ENCODE measurements at places on chromosomes 5 and 9.

GRCh38 chr9:136759436-136760325 is 1.6 kb upstream of the LCN8 start:
- peak; percentile 57 for DNase-seq

DNA sequence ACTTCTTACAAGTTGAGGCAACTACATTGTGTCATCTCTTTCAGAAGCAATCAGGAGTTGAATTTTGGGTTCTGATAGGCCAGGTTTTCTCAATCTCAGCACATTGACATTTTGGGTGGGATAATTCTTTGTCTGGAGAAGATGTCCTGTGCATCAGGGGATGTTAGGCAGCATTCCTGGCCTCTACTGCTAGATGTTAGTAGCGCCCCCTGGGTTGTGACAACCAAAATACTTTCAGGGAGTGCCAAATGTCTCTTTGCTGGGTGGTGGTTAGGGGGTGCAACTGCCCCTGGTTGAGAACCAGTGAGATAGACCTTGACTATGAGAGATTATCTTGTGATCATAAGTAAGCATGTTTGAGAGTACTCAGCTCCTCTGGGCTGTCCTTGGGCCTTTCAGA is 164.3 kb upstream of the KLF9 start:
- no peak for DNase-seq

DNA sequence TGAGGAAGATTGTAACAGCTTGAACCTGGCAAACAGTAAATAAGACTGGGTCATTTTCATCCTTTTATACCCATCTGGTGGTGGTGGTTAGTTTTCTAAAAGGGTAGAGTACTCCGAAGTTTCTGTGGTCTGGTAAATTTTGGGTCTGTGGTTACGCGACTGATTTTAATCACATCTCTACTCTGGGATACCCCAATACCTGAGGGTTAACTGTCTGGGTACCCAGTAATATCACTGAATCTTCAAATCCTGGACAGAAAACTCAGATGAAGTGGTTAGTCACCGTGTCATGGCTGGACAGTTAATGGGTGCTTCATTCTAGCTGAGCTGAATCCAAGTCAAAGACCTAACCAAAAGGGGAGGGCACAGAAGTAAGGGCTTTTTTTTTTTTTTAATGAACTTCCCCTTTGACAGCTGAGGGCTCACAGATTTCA is 474.2 kb downstream of the GADD45G start:
- DNase-seq: no peak

DNA sequence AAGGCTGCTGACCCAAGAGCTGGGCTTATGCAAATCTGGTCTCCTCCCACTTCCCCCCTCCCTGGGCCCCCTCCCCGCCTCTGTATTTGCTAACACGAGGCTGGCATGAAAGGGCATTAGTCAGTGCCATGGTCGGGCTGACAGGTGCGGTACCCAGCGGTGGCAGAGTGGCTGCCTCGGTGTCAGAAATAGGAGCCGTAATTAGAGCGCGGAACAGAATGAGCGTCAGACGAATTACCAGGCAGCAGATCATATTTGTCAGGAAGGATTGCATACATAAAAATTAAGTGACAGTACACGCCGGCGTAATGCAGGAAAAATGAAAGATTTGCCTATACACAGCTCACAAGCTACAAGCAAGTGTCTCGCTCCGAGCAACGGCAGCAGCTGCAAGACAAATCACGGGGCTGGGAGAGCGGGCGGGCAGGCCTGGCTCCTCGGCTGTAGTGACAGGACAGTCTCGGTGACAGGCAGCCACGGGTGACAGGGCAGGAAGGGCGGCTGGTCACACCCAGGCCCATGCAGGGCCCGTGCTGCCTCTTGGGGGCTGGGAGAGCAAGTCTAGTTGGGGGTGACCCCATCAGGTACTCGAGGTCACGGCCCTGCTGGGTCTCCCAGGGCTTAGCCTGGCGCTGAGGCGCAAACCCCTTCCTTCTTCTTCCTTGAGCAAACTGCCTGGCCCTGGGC is 72.4 kb downstream of the NEK6 start:
- DNase-seq: no peak

GRCh38 chr5:123535648-123536047 is 23.7 kb downstream of the CSNK1G3 start:
- DNase-seq: no peak

DNA sequence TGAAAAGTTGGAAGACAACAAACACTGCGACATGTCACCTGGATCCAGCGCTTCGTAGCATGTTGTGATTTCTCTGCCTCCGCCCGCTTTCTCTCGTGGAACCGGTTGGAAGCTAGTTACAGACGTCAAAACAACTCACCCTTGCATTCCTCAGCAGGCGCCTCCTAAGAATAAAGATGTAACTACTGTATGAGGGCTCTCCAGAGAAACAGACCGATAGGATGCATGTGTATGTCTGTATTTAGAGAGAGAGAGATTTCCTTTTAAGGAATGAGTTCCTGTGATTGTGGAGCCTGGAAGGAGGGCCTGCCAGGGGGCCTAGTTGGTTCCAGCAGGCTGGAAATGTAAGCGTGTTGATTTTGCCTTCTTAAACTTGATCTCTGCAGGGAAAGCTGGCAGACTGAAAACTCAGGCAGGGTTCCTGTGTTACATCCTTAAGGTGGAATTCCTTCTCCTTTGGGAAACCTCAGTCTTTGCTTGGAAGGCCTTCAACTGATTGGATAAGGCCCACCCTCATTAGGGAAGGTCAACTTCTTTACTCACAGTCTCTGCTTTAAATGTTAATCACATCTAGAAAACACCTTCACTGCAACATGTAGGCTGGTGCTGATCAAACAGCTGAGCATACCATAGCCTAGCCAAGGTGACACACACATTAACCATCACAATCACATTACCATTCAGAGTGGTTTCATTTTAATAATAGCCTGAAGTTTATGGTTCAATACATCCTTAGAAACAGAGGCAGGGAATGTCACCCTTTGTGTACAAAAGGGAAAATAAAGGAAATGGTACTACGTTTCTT is 163.8 kb downstream of the SYK start:
- no peak for DNase-seq

DNA sequence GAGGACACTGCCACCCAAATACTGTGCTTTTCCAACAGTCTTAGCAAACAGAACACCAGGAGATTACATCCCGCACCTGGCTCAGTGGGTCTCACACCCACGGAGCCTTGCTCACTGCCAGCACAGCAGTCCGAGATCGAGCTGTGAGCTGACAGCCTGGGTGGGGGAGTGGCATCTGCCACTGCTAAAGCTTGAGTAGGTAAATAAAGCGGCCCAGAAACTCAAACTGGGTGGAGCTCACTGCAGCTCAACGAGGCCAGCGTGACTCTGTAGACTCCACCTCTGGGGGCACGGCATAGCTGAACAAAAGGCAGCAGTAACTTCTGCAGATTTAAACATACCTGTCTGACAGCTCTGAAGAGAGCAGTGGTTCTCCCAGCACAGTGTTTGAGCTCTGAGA is 28.8 kb downstream of the EPB41L4A start:
- peak; percentile 65 for DNase-seq

DNA sequence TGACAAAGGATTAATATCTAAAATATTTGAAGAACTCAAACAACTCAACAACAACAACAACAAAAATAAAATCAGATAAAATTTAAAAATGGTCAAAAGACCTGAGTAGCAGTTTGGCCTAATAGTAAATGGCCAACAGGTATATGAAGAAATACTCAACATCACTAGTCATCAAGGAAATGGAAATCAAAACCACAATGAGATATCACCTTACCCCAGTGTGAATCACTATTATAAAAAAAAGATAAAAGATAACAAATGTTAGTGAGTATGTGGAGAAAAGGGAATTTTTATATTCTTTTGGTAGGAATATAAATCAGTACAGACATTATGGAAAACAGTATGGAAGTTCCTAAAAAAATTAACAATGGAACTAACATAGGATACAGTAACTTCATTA is 247.9 kb upstream of the TRPC7 start:
- no peak for DNase-seq

GRCh38 chr9:99614341-99614740 is 207.3 kb upstream of the NR4A3 start:
- DNase-seq: no peak

DNA sequence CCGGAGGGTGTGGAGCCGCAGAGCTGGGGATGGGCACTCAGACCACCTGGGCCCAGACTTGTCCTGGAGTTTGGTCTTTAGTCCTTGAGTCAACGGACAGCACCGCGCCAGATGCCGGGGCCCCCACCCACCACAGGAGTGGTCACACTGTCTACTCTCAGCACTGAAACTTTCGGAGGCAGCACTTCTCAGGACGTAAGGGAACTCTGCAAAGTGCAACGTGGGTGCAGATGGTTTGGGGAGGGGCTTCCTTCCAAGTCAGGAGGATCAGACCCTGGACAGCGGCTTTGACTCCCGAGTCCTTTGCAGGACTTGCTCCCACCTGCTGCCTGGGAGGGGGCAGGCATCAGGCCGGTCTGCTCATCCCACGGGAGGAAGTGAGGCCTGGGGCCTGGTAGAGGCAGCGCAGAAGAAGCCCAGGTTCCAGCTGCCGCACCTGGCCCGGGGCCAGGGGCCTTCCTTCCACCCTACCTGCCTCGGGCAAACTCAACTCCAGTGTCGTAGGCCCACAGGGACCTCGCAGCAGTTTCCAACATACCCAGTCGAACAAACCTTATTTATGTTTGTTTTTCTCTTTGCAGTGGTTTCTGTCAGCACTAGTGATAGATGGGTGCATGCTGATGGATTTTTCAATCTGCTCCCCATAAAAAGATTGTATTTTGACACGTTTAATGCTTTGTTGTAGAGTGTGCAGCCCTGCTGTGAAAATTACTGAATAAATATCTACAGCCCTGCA is 149.8 kb upstream of the PPP1R26 start:
- peak; percentile 44 for DNase-seq

- DNase-seq: no peak
These were observed 155.5 kb upstream of the PPP1R2B start for GRCh38 chr5:156694598-156694997.

DNA sequence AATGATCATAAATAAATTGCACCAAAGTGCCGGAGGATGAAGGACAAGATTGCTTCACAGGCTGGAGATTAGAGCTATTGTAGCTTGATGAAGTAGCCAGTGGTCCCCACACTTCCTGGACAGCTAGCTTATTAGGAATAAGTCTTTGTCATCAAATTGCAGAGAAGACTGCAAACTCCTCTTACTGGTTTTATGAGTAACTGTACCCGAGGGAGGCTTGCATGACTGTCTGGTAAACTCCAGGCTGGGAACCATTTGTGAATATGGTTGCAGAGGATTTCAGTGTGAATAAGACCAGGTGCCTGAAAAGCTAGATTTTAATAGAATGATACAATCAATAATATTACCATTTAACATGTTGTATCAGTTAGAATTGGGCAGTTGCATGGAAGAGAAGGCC is 36.5 kb upstream of the SEMA5A start:
- no peak for DNase-seq

GRCh38 chr9:128257086-128257825 is 18.6 kb downstream of the GOLGA2 start:
- no peak for DNase-seq

GRCh38 chr5:91403438-91403837 is 20.3 kb upstream of the ARRDC3 start:
- DNase-seq: no peak

GRCh38 chr5:117235786-117236185 is 661.2 kb upstream of the SEMA6A start:
- no peak for DNase-seq

- DNase-seq: peak; percentile 60
These were observed 10.4 kb downstream of the PKN3 start for GRCh38 chr9:128712451-128713410.

DNA sequence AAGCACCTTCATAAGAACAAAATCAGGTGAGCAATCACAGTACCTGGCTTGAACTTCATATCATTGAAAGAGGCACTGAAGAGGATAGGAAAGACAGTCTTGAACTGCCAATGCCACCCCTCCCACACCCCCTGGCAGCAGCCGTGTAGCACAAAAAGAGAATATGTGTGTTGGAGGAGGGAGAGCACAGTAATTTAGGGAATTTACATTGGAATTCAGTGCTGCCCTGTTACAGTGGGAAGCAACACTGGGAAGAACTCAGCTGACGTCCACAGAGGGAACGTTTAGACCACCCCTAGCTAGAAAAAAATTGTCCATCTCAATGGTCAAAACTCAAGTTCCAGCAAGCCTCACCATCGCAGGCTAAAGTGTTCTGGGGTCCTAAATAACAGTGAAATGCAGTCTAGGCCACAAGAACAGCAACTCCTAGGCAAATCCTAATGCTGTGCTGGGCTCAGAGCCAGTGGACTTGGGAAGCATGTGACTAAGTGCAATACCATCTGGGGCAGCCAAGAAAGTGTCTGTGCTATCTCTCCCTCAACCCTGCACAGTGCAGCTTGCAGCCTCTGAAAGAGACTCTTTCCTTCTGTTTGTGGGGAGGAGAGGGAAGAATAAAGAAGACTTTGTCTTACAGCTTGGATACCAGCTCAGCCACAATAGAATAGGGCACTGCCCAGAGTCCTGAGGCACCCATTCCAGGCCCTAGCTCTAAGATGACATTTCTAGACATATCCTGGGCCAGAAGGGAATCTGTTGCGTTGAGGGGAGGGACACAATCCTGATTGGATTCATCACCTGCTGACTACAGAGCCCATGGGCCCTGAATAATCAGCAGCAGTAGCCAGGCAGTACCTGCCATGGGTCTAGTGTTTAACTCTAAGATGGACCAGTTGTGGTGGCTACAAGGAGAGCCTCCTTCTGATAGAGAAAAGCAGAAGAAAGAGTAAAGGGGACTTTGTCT is 62.1 kb upstream of the VLDLR start:
- no peak for DNase-seq

GRCh38 chr5:92899611-92900010 is 681.4 kb downstream of the NR2F1-AS1 start:
- no peak for DNase-seq

DNA sequence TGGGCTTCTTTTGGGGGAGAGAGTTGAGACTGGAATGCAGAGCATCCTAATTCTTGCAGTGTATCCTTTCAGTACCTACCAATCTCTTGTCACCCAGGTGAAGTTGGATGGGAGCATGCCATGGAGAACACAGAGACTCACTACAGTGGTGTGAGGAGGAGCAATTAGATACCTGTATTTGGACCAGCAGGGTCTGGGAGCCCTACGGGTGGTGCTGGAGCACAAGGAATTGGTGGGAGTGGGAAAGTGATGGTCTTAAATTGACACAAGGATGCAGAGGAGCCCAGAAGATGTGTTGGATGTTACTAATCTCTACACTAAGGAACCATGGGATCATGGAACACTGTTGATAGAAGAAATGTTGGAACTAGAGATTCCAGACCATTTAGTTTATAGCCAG is 212.7 kb downstream of the CHSY3 start:
- DNase-seq: no peak

GRCh38 chr9:79465156-79465555 is 106.6 kb upstream of the TLE4 start:
- no peak for DNase-seq

Measured in upper lobe of right lung (tissue), 1 donor.